Activated B cell treated with CpG ODN at 0.5 μM for 24 hours (primary cell): ENCODE measurements at places on chromosomes 6 and 20.

DNA sequence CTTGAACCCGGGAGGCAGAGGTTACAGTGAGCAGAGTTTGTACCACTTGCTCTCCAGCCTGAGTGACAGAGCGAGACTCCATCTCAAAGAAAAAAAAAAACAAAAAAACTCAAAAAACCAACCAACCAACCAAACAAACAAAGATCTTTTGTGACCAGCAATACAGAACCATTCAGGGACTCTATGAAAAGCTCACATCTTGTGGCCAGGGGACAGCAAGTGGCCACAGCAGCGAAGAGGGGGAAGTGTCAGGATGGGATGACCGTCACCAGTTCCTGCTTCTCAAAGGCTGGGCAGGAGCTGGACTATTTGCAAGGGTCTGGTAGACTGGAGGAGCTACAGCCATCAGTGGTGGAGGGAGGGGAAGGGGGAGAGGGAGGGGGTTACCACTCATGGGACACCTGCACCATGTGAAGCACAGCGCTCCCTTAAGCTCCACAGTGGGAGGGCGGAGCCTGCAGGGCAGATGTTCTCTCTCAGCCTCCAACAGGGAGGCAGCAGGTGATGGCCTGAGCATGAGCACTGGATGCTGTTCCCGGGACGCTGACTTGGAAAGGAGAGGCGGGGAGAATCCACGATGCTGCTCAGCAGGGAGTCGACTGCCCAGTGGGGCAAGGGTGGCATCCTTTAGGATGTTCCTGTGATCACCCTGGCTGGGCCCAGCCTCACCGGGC, 19.7 kb upstream of the ULBP3 start:
- no peak for DNase-seq

- no peak for DNase-seq
Measured at GRCh38 chr6:98787961-98788360, 46.4 kb upstream of the POU3F2 start.

- no peak for DNase-seq
Measured at GRCh38 chr20:37528446-37529213, 954 bp upstream of the BLCAP start.

DNA sequence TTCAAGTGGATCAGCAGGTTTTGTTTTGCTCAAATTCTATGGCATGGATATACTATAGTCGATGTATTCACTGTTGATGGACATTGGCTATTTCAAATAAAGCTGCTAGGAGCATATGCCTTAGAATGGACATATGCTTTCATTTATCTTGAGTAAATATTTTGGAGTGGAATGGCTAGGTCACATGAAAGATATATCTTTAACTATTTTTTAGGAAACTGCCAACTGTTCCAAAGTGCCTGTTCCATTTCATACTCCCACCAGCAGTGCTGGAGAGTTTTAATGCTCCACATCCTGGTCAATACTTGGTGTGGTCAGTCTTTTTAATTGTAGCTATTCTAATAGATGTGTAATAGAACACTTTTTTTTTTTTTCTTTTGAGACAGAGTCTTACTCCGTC, 81.1 kb upstream of the PIM1 start:
- DNase-seq, result no peak

- no peak for DNase-seq
Measured at GRCh38 chr6:3506200-3506599, 49.4 kb upstream of the SLC22A23 start.

DNA sequence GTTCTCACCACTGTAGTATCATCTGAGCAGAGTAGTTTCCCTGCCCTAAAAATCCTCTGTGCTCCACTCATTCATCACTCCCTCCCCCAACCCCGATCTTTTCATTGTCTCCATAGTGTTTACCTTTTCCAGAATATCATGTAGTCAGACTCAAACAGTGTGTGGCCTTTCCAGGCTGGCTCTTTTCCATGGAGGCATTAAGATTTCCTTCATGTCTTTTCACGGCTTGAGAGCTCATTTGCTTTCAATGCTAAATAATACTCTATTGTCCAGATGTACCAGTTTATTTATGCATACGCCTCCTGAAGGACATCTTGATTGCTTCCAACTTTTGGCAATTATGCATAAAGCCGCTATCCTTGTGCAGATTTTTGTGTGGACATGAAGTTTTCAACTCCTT, 235.8 kb downstream of the PHACTR1 start:
- no peak for DNase-seq
